Islet precursor cell (in vitro differentiated cells): ENCODE measurements at places on chromosomes 7 and 10.

DNA sequence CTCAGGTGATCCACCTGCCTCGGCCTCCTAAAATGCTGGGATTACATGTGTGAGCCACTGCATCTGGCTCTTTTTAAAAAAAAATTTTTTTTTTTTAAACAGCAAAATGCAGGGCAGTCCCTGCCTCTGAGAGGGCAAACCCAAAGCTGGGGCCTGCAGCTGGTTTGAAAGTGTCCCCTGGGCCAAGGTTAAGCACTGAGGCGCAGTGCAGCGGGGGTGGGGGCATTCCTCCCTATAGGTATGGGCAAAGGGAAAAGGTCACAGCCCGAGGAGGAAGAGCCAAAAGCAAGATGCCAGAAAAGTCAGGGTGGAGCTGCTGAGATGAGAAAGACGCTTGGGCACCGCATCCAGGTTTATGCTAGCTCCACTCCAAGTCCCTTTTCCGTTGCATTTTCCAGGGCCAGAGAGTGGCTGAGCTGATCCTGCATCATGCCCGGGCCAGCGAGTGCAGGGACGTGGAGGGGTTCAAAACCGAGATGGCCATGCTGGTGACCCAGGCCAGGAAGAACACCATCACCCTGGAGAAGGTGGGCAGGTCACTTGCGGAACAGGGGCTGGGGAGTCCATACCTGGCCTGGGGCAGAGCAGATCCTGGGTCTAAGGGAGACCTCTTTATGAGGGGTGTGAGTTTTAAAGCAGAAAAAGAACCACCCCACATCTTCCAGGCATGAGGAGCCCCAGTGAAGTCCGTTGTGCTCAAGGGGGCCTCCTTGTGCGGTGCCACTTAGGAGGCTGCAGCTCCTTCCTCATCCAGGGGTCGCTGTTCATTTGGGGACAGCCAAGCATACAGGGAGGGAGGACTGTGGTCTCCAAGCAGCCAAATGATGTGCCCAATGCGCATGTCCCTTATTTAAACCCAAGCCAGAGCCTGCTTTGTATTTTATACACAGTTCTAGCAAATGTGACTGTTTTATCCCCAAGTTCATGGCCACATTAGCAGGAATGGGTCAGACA is 7.0 kb upstream of the NDUFB2 start:
- peak; percentile 41 for DNase-seq

GRCh38 chr7:48078470-48078869 is 10.6 kb upstream of the UPP1 start:
- no peak for DNase-seq

GRCh38 chr10:17473228-17473950 is 19.0 kb upstream of the ST8SIA6 start:
- DNase-seq, result no peak

- DNase-seq, result peak; percentile 71
Measured at GRCh38 chr7:107463139-107464078, 6.4 kb upstream of the GPR22 start.

GRCh38 chr10:126905776-126906703 is 812 bp downstream of the DOCK1 start:
- peak; percentile 82 for DNase-seq

GRCh38 chr7:96833676-96834453 is 124.2 kb upstream of the SEM1 start:
- no peak for DNase-seq

- DNase-seq, result peak; percentile 37
Measured at GRCh38 chr7:1608318-1608717, 38.5 kb upstream of the PSMG3 start.

- DNase-seq, result no peak
Measured at GRCh38 chr7:76216381-76217082, 14.8 kb downstream of the SRRM3 start.

DNA sequence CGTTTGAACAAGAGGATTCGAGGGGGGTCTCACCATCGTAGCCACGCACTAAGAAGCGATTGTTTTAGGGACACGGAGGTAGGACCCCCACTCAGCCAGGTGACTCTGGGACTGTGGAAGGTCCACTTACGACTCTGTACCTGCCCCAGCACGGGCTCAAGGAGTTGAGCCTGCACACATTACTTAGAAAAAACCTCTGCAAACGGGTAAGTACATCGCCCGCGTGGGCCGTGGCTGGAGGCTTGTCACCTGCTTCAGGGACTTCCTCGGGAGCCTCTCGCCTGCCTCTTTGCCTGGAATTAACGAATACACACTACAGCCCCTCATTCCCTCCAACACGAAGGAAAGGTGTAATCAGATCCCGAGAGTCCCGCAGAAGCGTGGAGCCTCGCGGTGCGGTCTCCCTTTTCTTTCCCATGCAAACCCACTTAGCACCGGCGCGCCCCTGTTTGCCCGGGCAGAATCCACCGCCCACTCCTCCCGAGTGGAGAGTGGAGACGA is 826 bp downstream of the PODXL start:
- no peak for DNase-seq

DNA sequence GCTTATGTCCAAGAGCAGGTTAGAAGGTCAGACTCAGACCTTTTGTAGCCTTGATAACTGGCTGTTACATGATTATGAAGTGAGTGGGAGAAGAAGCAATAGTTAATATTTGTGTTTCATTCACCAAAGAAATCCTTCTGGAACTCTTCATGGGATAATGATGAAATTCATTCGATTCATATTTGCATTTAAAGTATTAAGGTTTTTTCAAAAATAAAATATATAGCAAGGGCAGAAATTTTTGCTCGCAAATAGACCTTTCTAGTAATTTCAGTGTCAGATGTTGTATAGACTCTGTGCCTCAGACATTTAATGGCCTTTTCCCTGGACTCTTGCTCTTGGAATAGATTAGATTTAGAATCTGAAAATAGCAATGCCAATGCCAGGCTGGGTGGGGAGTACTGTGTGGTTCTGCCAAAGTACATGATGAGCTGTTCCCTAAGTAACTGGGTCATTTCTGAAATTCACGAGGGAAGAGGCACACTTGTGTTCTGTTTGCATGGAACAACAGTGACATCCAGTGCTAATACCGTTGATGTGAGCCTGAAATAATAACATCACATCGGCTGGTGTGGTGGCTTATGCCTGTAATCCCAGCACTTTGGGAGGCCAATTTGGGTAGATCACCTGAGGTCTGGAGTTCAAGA is 119.2 kb downstream of the MBL2 start:
- no peak for DNase-seq

DNA sequence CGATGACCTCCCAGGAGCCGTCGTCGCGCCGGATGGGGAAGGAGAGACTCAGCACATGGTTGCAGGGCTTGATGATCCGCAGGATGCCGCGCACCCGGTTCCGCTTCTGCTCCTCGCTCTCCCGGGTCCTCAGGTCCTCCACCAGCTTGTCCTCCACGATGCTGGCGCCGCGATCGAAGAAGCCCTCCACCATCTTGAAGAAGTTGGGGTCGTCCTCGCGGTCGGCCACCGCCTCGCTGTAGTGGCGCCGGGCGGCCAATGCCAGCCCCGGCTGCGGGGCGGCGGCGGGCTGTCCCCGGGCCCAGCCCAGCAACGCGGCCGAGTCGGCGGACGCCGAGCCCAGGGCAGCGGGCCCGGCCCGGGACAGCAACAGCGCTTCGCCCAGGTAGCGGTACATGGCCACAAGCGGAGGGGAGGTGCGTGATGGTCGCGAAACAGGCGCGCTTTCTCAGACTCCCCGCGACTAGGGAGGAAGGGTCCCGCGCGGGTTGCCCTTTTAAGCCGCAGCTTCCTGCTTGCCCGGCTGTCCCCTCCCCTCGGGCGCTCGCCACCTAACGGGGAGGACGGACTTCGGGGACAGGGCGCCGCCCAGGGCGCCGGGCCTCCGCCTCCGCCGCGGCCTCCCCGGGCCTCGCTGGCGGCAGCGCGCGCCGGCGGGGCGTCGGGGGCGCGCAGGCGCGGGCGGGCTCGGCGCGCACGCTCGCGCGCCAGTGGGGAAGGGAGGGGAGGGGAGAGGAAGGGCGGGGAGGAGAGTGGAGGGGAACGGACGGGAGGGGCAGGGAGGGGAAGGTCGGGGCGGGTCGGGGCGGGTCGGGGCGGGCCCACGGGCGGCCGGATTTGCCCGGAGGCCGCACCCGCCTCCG is at the start of the genes GLUD1 and SHLD2:
TSS of gene GLUD1 (minus strand) at position 471 of the 863 bp plus-strand sequence. CDS start at position 397, 74 bp downstream.
TSS of gene SHLD2 (plus strand) at position 834 of the 863 bp plus-strand sequence. CDS start 56,149 bp downstream, outside the sequence.
- DNase-seq, result peak; percentile 97

DNA sequence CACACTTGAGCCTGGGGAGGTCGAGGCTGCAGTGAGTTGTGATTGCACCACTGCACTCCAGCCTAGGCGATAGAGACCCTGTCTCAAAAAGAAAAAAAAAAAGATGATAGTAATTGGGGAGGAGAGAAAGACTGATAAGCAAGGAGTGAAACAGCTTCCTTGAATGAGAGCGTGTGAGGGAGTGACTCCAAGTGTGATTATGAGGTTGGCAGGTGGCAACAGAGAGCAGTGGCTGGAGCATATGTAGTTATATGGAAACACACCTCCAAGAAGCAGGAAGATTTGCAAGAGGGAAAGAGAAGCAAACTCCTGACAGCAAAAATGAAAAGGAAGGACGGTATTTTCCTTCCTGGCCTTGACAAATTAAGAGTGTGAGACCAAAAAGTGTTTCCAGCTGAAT is 50.4 kb downstream of the VKORC1L1 start:
- no peak for DNase-seq

- no peak for DNase-seq
Measured at GRCh38 chr7:112887976-112888375, 97.8 kb upstream of the TMEM168 start.

DNA sequence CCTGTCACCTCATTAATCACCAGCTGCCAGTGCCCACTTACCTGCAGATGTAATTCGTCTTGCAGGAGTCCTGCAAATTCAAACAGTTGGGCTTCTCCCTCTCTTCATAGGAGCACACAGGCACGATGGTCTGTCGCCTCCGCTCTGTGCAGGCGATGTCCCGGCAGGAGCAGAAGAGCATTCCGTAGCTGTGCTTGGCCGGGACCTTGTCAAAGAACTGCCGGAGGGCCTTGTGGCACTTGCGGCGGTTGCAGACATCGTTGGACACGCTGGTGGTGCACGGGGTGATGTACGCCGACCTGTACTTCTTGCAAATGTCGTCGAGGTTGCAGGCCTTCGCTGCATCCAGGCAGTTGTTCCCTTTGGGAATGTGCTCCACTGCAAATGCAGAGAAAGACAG is 147.8 kb downstream of the GFRA1 start:
- peak; percentile 50 for DNase-seq

DNA sequence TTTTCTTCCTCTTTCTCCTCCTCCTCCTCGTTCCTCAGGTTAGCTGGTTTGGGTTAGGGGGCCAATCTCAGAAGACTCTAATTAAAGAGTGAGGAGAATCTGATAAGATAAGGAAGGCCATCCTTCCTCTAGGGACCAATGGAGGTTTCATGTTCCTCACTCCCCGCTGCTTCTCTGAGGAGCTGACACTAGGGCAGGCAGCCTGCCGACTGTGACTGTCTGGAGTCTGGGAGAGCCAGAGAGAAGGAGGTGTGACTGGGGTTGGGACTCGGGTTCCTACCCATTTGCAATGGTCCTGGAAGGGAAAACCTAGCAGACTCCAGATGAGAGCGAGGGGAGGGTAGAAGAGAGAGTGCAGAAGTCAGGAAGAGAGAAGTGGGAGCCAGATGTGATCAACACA is 15.3 kb downstream of the PAX2 start:
- DNase-seq, result no peak

GRCh38 chr7:36563706-36564327 is 160.5 kb downstream of the AOAH start:
- DNase-seq, result no peak

DNA sequence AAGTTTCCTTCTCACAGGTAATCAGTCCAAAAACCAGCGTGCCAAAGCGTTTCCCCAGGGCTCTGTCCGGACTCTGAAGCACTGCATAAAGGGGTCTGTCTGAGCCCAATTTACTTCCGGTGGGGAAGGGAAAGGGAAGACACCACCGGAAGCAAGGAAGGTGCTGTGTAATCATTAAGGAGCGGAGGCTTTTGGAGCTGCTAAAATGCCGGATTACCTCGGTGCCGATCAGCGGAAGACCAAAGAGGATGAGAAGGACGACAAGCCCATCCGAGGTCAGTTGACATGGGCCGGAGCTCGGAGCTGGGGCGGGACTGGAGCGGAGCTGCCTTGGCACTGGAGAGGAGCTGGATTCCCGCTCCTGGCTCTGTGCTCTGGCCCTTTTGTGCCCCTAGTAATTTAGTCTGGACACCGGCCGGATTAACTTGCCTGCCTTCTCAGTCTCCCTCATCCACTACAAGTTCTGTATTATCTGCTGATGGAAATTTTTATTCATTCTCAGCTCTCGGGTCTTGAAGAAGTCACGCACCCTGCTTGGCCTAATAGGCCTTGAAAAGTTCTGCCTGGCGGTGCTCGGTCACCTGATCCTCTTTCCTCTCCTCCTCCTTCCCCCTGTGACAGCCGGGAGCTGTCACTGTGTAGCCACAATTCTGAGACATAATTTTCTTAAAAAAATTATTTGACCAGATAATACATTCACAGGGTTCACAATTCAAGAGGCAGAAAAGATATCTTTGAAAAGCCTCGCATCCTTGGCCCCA is at the start of gene PSMC2:
TSS of gene PSMC2 (plus strand) at position 137 of the 761 bp plus-strand sequence. CDS start at position 206, 69 bp downstream.
- DNase-seq, result peak; percentile 91

GRCh38 chr10:63423494-63423893 is 42.3 kb downstream of the JMJD1C start:
- DNase-seq, result no peak

DNA sequence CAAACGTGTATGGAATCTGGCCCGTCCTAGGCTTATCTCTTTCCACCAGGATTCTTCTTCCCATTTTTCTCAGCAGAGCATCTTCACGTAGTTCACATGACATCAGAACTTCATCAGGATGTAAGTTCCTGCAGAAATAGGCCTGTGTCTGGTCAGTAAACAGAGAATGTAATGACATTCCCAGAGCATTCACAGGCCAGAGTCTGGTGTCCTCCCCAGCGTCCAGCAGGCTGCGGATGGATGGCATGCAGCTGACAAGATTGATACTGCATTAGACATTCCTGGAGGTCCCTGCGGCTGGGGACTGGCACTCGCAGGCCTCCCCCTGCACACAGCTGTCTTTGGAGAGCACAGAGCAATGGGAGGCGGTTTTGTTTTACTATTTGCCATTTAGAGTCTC is 28.7 kb downstream of the MGMT start:
- peak; percentile 81 for DNase-seq

DNA sequence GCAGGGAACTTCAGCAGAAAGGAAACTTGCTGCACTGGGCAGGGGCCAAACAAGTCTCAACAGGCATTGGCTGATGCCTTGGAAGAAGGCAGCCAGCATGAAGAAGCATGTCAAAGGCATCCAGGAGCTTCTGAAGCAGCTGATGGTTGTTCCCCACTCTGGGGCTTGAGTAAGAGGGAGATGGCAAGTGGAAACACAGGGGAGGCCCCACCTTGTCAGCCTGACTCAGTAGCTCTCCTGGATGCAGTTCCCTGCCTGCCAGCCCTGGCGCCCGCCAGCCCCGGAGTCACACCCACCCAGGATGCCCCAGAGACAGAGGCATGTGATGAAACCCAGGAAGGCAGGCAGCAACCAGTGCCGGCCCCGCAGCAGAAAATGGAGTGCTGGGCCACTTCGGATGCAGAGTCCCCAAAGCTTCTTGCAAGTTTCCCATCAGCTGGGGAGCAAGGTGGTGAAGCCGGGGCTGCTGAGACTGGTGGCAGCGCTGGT is 96.5 kb downstream of the TACC2 start:
- no peak for DNase-seq

GRCh38 chr10:63627396-63627795 is 106.2 kb downstream of the REEP3 start:
- DNase-seq, result no peak
